Endothelial cell of umbilical vein (primary cell): ENCODE measurements at places on chromosomes 7 and 10. TPM values are rescaled to one million over a fixed set of nuclear protein-coding genes. Genes with fewer than 3 reads are reported as not detected.

GRCh38 chr10:8637640-8638039 lies 583.2 kb downstream of the GATA3 start:
- DNase-seq: no peak
- no peak overlapping the region for H3K27ac ChIP-seq
- no peaks in the 10 kb centered on the region for H3K36me3 ChIP-seq
- H3K4me1 ChIP-seq: no peaks in the 10 kb centered on the region
- H3K4me3 ChIP-seq: no peak overlapping the region
- no peaks in the 10 kb centered on the region for H3K27me3 ChIP-seq

DNA sequence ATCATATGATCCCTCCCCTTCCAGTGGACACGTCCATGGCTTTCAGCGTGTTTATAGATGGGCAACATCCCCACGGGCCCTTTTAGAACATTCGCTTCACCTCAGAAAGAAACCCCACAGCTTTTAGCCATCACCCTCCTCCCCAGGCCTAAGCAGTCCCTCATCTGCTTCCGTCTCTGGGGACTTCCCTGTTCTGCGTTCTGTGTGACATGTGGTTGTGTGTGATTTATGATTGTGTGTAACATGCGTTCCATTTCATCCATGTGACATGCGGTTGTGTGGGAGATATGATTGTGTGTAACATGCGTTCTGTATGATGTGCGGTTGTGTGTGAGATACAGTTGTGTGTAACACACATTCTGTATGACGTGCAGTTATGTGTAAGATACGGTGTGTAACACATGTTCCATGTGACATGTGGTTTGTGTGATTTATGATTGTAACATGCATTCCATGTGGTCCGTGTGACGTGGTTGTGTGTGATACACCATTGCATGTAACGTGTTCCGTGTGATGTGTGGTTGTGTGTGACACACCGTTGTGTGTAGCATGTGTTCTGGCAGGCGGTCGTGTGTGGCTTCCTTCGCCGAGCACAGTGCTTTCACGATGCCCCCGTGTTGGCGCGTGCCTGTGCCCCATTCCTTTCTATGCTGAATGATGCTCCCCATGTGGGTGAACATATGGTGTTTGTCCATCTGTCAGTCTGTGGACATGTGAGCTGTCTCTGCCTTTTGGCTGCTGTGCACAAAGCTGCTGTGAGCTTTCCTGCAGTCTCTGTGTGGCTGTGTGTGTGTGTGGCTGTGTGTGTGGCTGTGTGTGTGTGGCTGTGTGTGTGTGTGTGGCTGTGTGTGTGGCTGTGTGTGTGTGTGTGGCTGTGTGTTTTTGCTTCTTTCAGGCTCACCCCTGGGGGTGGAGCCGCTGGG lies 26.2 kb downstream of the PWWP2B start:
- H3K36me3 ChIP-seq: no peaks in the 10 kb centered on the region
- H3K4me3 ChIP-seq: no peak overlapping the region
- no peak for DNase-seq
- H3K27ac ChIP-seq: no peak overlapping the region
- no peaks in the 10 kb centered on the region for H3K27me3 ChIP-seq

GRCh38 chr10:86364491-86365345 lies 1.9 kb downstream of the GRID1 start:
- H3K27ac ChIP-seq: no peak overlapping the region
- no peak for DNase-seq
- H3K27me3 ChIP-seq: peaks cover 66% of the 10 kb centered on the region
- no peaks in the 10 kb centered on the region for H3K4me1 ChIP-seq
- H3K36me3 ChIP-seq: no peaks in the 10 kb centered on the region

DNA sequence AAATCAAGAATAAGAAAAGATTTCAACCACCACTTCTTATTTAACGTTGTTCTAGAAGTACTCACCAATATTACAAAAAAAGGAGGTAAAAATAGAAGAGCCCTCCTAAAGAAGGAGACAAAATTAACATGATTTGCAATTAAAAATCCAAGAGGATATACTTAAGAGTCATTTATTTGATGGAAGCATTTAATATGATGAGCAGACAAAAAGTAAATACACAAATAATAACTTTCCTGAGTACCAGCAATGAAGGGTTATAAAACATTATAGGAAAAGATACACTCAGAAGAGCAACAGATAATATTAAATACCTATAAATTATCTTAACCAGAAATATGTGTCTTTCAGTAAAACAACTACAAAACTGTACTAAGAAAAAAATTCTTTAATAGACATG lies 106.9 kb upstream of the STK17A start:
- H3K4me1 ChIP-seq: no peaks in the 10 kb centered on the region
- DNase-seq: no peak
- no peaks in the 10 kb centered on the region for H3K36me3 ChIP-seq
- no peak overlapping the region for H3K27ac ChIP-seq
- no peaks in the 10 kb centered on the region for H3K27me3 ChIP-seq
- H3K4me3 ChIP-seq: no peak overlapping the region

- peak; percentile 2 for DNase-seq
- no peak overlapping the region for H3K27ac ChIP-seq
- H3K27me3 ChIP-seq: no peaks in the 10 kb centered on the region
- no peaks in the 10 kb centered on the region for H3K4me1 ChIP-seq
Measured at GRCh38 chr7:109549471-109550193, 980.0 kb downstream of the DNAJB9 start.

- peaks cover 23% of the 10 kb centered on the region for H3K4me1 ChIP-seq
- DNase-seq: no peak
- no peak overlapping the region for H3K4me3 ChIP-seq
- H3K27me3 ChIP-seq: no peaks in the 10 kb centered on the region
- no peaks in the 10 kb centered on the region for H3K36me3 ChIP-seq
Measured at GRCh38 chr10:34334908-34335307, 480.2 kb downstream of the PARD3 start.

DNA sequence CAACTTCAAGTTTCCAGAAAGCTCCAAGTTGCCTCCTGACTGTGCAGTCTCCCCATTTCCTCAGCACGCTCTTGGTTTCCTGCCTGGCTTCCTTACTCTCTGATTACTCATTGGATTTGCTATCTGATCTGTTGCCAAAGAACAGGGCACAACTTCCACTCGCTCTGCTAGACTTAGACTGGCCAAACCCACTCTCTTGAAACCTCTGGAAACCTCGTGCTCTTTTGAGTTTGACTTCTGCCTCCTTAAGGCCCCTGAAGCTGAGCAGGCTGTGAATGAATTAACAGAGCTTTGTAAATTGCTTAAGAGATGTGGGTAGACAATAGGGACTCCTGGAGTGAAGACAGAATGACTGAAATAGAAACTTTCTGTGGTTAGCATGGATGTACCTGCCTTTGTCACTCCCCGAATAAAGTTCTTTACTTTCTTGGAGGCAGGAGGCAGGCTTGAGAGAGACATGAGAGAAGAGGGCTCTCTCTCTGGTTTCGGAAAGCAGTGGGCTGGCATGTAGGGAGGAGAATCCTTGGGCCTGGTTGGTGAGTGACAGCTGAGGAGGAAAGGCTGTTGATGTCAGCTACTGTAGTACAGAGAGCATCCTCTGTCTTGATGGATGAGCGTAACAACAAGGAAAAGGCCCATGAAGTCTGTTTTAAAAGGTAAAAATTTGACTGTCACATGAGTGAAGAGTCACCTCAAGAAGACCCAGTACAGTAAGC lies 70.8 kb downstream of the CHN2 start:
- H3K4me1 ChIP-seq: peaks cover 16% of the 10 kb centered on the region
- no peaks in the 10 kb centered on the region for H3K27me3 ChIP-seq
- H3K36me3 ChIP-seq: no peaks in the 10 kb centered on the region
- peak; percentile 94 for DNase-seq
- no peak overlapping the region for H3K4me3 ChIP-seq

- H3K27ac ChIP-seq: no peak overlapping the region
- no peaks in the 10 kb centered on the region for H3K27me3 ChIP-seq
- no peak overlapping the region for H3K4me3 ChIP-seq
- peaks cover 6% of the 10 kb centered on the region for H3K4me1 ChIP-seq
- DNase-seq: peak; percentile 43
- peaks cover 4% of the 10 kb centered on the region for H3K36me3 ChIP-seq
Measured at GRCh38 chr7:2063563-2064260, 169.0 kb downstream of the MAD1L1 start.

DNA sequence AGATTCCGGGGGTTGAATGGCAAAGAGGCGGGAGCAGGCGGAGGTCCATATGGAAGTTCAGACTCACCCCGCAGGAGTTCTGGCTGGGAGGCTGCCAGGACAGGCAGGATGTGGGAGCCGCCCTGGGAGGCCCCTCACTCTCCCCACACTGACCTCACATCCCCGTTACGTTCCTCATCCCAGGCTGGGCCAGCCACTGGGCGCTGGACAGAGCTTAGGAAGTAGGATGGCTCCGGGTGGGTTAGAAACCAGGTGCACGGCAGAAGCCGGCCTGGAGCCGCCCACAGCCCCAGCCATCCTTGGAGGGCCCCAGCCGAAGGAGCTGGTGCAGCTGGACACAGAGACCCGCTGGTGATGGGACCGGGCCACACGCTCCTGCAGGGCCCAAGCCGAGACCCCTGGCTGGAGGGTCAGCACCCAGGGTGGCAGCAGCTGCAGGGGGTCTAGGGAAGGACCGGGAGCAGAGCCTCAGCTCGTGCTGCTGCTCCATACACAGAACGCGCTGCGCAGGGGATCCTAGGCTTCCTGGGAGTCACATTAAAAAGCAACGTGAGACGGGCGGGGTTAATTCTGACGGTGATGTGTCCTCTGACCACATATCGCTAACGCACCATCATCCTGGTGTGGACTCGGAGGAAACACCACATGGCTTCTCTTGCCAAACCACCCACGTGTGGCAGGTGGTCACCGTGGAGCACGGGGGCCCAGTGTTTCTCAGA lies 98.6 kb upstream of the DIP2C start:
- H3K4me1 ChIP-seq: peaks cover 2% of the 10 kb centered on the region
- DNase-seq: no peak
- H3K4me3 ChIP-seq: no peak overlapping the region
- H3K27ac ChIP-seq: no peak overlapping the region
- no peaks in the 10 kb centered on the region for H3K27me3 ChIP-seq
- no peaks in the 10 kb centered on the region for H3K36me3 ChIP-seq

DNA sequence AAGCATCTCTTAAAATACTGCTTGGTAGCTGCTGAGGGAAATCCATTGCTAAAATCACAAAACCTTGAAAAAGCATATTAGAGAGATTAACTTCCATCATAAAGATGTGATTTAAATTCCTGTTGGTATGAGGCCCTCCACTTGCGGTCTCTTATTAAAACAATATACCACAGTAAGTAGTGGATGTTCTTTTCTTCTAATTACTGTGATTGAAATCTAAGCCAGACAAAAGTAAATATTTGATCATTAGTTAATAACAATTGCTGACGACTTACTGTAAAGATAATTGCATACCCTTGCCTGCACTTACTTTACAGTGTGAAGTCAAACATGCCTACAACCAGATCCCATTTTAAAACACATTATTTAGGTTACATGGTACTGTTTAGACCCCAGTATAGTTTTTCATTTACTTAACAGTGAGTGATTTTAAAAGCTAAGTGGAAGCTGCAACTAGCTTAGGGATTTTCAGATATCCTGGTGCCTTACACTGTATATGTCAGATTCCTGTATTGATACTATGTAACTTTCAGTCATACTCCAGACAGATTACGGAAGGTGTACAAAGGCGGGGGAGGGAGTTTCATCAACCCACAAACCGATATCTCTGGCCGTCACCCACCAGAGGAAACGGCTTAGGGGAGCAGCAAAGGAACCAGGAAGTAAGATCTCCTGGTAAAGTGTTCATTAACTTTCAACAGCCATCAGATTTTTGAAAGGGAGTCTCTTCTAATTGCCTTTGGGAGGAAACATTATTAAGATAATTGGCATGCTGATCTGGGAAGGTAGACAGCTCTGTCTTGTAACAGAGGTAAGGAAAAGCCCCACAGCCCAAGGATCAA lies 986 bp downstream of the NRP1 start:
- peak; percentile 55 for DNase-seq
- H3K27ac ChIP-seq: peak overlapping the region; percentile 84
- peak overlapping the region; percentile 100 for H3K4me3 ChIP-seq
- H3K4me1 ChIP-seq: peaks cover 46% of the 10 kb centered on the region

GRCh38 chr7:36407636-36408550 lies 18.2 kb downstream of the ANLN start:
- H3K4me1 ChIP-seq: peaks cover 8% of the 10 kb centered on the region
- no peaks in the 10 kb centered on the region for H3K27me3 ChIP-seq
- H3K4me3 ChIP-seq: no peak overlapping the region
- peaks cover 2% of the 10 kb centered on the region for H3K36me3 ChIP-seq

DNA sequence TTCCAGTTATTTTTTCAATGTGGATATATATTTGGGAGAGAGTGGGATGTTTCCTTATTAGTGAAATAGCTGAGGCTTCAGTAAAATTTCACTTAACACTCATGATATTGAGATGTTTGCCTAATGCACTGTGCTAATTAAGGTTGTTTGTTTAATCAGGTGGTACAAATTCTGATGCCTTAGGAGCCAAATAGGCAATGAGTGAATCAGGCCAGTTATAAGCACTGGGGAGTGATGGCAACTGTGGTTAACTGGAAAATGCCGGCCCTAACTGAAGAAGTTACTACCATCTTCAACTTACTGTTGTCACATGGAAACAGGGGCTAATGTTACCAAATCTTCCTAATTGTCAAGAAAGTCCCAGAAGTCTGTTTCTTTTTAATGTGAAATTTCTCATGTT lies 32.0 kb downstream of the VCL start:
- no peak overlapping the region for H3K4me3 ChIP-seq
- DNase-seq: no peak
- peaks cover 3% of the 10 kb centered on the region for H3K4me1 ChIP-seq
- H3K27me3 ChIP-seq: no peaks in the 10 kb centered on the region
- peaks cover 2% of the 10 kb centered on the region for H3K36me3 ChIP-seq

Gene OR9A2
- not detected in 2 replicates for total RNA-seq

Gene TACR2
- total RNA-seq: not detected in 2 replicates
